Substantia nigra (tissue), 51 donors: ENCODE measurements at places on chromosomes 3 and 15.

DNA sequence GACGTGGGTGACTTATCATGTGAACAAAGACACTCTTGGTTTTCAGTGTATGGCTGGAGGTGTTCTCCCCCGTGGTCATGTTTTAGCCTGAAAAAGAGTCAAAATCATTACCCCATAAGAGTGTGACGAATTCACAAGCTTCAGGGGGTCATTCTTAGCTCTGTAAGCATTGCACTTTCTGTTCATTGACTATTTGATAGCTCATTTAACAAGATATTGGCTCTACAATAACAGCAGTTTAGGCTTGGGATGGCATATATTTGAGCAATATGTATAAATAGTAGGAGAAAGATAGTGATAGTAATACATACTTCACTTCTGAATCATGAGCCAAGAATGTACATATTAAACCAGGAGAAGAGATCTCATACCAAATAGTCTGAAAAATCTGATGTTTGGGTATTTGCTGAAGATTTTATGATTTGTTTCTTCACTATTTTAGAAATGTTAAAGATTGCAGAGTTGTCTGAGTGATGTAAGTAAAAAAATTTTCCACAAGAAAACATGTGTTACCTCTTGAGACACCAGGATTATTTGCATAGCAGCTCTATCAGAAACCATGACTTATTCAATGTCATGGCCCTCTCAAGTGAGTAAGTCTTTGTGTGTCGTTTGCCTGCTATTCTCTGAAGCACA is 996.0 kb downstream of the OTOL1 start:
- no peak for DNase-seq

DNA sequence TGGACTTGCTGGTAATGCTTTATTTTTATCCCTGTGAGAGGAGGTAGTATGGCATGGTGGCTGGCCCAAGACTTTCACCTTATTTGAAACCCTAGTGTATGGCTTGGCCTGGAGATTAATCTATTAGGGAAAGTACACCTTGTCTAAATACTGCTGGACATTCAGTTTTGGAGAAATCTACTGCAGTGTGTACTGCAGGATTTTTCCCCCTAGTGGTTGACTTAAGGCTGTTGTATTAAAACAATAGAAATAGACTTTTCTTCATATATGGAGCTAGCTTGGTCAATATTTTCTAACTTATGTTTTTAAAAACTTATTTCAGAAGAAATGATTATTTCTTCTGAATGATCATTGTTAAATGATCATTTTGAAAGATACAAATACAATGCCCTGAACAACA is 13.9 kb upstream of the SLITRK3 start:
- DNase-seq: no peak

DNA sequence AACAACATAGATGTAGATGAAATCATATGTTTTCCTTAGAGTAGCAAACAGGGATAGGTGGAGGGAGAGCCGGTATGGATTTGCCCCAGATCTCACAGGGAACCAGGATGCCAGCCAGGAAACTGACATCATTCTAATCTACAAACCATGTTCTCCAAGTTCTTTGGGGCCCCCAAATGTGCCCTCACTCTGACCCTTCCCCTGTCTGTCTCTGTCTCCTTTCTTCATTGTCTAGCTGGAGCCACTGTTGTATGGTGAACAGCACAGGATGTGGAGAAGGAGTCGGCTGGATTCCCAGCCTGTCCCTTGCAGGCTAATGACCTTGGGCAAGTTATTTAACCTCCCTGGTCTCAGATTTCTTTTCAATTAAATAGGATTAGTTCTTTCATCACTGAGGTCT is 962 bp downstream of the ATP13A5 start:
- DNase-seq: no peak

DNA sequence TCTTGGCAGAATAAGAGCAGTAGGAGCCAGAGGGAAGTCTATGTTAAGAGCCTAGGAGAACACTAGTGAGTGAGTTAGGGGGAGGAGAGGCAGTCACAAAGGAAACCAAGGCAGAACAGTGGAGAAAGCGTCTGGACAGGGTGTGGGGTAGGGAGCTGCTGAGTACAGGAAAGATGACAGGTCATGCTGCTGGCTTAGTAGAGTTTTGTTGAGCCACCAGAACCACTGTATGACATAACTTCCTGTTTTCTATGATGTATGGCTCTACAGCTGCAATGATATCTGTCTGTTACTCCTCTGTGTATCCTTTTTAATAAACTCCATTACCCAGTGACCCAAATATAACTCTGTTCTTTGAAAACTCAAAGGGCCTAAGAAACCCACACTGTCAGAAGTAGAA is 10.6 kb upstream of the STT3B start:
- no peak for DNase-seq

- DNase-seq: no peak
Measured at GRCh38 chr3:143170676-143171075, 51.1 kb downstream of the CHST2 start.

DNA sequence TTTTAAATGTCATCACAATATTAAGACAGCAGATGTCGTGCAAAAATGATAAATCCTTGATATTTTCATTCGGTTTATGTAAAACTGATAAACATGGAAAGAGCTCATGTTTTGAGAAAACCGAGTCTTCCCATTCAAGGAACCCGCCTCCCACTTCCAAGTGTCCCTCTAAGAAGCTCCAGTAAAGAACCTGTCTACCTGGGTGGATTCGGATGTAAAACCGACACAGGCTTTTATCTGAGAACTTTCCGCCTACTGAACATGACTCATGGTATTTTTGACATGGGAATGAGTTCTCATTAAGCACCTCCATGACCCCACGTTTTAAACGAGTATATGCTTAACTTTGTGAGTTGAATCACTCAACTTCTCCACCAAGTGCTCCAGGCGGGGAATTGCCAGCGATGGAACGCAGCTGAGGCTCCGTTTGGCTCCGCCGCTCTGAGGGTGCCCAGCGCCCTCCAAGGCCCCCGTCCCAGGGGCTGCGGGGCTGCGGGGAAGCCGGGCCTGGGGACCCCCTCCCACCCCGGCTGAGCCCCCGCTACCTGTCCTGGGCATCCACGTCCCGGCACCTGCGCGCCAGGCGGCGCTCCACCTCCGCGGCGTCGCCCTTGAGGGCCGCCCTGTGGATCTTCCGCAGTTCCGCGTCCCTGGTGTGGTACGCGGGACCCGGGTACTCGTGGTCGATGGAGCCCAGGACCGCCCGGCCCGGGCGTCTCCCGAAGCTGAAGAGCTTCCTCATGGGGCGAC is 119.9 kb downstream of the LMLN start:
- no peak for DNase-seq

DNA sequence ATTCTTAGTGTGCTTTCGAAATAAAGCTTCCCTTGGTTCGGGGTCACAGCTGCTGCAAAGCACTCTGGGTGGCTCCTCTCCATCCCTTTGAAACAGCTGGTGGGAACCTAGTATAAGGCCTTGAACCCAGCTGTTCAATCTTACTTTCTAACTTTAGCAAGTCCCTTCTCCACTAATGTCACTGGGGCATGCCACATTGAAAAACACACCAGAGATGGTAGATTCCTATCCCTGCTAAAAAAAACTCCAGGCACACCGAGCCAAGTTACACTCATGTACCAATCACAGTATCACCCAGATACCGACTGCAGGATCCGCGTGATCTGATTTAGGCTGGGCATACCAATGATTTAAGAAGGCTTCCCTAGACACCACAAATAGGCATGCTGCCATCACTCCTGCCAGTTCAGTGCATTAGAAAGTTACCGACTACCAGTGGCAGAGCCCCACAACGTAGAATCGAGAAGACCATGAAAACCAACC is 65.0 kb downstream of the WWTR1 start:
- DNase-seq: no peak
